ENCODE measurements at places on chromosomes 13 and 19.

- DNase-seq, result peak; percentile 98
Observed at GRCh38 chr13:30465593-30466357, at the start of gene HMGB1. Gene HMGB1, minus strand, starts transcription at chr13:30465936. Its CDS starts 2,256 bp downstream, at chr13:30463680.

DNA sequence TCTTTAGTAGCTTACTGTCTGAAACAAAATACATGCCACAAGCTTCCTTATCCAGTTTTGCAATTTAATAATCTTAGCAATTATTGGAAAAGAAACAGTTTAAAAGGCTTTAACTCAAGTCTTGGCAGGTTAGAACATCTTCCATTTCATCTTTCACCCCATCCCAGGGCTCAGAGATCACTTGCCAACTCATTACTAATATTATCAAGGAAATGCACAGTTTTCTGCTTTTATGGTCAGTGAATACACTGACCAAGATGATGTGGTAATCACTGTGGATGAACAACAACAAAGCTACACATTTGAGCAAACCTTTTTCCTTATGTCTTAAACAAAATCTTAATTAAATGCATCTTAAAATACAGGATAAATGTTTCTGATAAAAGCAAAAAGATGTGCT lies 48.0 kb upstream of the ITM2B start:
- DNase-seq, result no peak

DNA sequence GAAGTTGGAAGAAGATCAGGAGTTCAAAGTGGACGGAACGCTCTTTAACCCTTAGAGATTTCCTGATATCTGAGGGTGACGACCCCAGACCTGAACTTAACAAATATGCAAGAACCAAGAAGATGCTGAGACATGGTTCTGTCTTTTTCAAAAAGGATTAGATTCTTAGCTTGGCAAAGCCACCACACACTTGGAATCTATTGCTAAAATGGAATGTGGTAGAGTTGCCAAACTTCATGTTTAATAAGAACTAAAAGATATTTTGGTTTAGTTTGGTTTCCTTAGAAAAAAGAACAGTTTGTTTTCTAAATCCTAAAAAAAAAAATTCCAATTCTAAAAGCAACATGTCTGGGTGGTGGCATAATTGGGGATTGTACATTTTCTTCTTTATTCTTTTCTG lies 29.5 kb downstream of the UNC13A start:
- no peak for DNase-seq

- no peak for DNase-seq
Observed at GRCh38 chr13:111521030-111521429, 200.6 kb downstream of the TEX29 start.

DNA sequence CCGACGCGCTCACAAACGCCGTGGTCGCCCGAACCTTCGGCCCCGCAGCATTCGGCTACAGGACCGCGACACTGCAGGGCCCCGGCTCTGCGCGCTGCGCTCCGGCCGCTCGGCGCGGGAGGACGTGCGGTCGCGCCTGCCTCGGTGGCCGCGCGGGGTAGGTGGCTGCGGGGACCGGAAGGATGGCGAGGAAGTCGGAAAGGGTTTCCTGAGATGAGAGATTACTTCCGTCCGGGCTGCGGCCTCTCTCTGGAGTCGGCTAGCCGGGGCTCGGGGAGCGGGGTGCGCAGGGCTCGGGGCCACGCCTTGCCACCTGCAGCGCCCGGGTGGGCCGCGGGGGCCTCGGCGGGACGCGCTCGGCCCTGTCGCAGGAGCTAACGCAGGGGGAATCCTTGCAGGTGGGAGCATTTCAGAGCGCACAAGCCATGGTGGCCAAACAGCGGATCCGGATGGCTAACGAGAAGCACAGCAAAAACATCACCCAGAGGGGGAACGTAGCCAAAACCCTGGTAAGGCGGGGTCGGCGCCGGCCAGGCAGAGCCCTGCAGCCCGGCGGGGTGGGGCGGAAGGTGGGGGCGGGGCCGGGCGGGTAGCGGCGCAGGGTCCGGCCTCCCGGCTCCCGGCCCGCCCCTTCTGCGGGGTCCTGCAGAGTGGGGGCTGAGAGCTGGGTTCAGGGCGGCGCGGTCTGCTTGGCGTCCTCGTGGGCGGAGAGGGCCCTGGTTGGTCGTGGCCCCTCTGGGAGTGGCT lies at the start of gene SERP2:
SERP2 (plus strand) TSS at position 224 of the 747 bp plus-strand sequence; CDS start at position 426, 202 bp downstream.
- no peak for DNase-seq

DNA sequence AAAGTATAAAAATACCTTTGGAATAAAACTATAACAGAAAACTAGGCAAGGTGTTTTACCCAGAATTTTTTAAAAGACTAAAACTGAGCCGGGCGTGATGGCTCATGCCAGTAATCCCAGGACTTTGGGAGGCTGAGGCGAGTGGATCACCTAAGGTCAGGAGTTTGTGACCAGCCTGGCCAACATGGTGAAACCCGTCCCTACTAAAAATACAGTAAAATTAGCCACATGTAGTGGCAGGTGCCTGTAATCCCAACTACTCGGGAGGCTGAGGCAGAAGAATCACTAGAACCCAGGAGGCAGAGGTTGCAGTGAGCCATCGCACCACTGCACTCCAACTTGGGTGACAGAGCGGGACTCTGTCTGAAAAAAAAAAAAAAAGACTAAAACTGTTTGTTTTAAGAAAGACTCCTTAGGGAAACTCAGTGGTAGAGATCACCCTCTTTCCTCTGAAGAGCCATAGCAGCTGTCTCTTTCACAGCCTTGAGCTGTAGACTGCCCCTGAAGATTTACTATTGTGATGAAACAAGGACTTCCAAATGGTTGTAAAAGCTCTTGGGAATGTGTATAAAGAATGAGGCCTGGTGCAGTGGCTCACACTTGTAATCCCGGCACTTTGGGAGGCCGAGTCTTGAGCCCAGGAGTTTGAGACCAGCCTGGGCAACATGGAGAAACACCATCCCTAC lies 14.7 kb upstream of the KCTD4 start:
- DNase-seq, result no peak

DNA sequence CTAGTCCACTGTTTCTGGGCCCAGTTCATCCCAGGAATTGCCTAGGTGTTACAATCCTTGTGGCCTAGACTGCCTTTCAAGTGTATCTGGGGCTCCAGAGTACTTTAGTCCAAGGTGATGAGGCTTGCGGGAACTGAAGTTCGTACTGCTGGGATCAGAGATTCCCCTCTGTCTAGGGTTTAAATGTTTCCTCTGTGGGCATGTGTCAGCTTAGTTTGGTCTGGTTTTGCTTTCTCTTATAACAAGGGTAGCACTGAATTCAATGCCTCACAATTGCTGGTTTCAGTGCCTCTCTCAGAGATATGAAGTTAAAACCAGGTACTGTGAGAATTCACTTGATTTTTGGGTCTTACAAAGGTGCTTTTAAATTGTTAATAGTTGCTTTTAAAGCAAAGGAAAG lies 30.8 kb downstream of the RGCC start:
- DNase-seq, result peak; percentile 25

Measured in CD4-positive, alpha-beta T cell treated with Interleukin-10 for 1 hour (primary cell).